ENCODE measurements at places on chromosomes 12 and 14.

- DNase-seq, result no peak
These were observed 10.6 kb downstream of the AHNAK2 start for GRCh38 chr14:104967386-104968152.

GRCh38 chr12:32402946-32403345 is 3.6 kb downstream of the FGD4 start:
- DNase-seq, result no peak

GRCh38 chr14:69711065-69711464 is 55.9 kb upstream of the SRSF5 start:
- no peak for DNase-seq

GRCh38 chr14:54649056-54649455 is 82.1 kb downstream of the SAMD4A start:
- no peak for DNase-seq

DNA sequence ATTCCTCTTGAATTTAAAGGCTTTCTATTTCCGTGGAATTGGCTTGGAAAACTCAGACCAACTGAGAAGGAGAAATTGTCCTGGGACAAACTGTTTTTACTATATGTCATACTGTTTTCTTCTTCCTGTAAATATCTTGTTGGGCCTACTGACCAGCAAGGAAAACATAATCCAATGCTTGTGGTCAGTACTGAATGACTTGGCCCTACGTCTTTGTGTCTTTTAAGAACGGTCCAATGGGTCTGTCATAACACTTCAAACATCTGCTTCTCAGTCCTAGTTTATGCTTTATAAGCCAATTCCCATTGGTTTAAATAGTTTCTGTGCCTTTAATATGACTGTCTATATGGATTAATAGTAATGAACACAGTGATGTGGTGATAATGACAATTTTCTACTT is 248.5 kb upstream of the DDHD1 start:
- DNase-seq, result no peak

GRCh38 chr12:28383368-28383767 is 193.1 kb downstream of the CCDC91 start:
- no peak for DNase-seq

- DNase-seq, result peak; percentile 7
These were observed 29.5 kb upstream of the RHOJ start for GRCh38 chr14:63174760-63175191.

DNA sequence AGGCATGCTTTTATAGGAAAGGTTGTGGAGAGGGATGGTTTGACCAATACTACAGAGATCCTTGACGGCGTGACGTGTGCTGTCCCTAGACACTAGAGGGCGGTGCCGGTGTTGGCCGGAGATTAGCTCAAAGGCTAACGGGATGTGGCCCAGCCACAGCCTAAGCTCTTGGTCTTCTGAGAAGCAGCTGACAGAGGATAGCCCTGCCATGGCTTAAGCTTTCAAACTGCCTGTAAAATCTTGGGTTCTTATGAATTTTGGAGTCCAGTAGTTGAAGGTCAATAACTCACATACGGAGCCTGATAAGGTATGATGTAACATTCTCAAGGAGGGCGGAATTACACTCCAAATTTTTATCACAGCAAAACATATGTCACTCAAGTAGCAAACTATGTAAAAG is 515.7 kb upstream of the ATXN7L3B start:
- no peak for DNase-seq

DNA sequence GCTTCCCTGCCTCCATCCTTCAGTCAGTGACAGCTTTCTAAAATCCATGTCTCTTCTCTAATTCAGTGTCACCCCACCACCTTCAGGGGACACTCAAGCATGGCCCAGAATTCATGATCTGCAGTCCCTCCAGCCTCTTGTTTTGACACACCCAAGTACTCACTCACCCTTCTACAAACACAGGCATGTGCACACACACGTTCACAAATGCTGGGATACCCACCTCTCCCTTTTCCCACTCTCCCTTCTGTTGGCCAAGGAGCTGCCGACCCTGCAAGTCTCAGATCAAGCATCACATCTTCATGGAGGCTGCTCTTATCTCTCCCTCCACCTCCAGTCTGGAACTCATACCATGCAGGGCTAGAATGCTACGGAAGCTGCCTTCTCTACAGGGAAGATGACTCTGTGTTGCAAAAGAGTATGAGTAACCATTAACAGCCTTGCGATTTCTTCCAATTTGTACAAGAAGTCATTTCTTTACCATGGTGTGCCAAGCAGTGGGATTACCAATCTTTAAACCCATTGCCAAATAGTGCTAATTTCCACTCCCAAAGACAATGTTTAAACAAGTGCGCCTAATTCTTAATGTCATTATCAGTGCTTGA is 196.1 kb downstream of the BCL11B start:
- no peak for DNase-seq

GRCh38 chr12:132603240-132604150 is 6.9 kb downstream of the LRCOL1 start:
- DNase-seq, result no peak

DNA sequence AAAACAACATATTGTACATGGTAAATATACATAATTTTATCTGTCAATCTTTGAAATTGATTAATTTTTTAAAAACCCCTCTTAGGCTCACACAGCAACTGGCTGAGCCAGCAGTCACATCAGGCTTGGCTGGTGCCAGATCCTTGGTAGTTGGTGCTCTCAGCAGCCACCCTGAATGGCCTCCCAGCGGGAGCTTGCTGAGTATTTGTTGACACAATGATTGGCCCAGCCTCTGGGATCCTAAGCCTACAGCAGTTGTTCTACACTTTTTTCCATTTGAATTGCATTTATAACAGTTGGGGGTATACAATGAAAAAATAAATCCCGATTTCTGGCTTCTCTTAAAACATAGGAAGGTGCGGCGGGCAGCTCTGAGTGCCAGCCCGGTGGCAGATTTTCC is 11.1 kb downstream of the PRKAB1 start:
- no peak for DNase-seq

DNA sequence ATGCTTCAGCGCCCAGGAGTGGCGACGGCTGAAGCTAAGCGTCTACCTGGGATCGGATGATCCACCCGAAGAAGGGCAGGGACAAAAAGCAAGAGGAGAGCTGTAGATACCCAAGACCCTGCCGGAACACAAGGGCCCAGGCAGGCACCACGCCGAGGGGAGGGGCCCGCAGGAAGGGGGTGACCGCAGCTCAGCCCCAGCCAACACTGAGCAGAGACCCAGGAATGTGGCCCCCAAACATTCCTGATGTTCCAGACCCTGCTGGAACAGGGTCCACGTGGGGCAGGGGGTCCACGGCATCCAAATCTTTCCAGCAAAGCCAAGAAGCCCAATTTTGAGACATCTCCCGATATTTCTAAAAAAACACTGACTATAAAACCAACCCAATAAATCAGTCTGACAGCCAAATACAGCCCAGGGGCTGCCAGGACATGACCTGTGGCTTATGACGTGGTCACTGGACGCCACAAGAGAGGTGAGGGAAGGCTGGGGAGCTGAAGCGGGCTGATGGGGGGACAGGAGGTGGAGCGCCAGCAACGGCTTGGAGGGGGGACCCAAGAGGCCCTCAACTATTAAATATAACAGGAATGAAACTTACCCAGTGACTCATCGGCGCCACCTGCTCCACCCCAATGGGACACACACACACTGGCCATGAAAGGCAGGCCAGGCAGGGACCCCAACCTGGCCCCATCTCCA is 58.9 kb downstream of the NCOR2 start:
- DNase-seq, result no peak

- no peak for DNase-seq
These were observed 3.8 kb downstream of the INHBC start for GRCh38 chr12:57438400-57438799.

DNA sequence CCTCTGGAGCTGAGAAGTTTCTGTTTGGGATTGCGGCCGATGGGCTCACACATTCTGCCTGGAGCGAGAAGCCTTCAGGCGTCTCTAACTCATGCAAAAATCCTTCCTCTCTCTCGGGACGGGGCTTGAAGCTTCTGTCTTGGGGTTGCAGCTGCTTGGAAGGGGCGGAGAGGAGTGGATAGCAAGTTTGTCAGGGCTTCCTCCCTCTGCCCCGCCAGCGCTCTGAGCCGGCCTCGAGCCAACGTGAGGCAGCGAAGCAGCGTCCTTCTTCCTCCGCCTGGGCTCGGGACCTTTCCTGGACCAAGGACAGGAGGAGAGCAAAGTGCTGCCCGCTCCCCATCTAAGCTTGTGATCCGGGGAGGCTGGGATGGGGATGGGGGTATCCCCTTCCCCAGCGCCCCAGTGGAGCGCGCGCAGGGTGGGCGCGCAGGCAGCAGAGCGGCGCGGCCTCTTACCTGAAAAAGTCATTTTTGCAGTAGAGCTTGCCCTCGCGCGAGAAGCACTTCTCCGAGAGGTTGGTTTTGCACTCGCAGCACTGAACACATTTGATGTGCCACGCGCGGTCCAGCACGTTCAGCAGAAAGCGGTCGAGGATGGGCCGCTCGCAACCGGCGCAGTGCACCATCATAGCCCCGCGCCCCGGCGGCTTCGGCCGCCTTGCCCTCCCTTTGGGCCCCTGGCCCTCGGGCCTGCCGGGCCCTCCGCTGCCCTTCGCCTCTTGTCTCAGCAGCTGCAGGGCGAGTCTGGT is 626 bp downstream of the LHX5 start:
- no peak for DNase-seq

DNA sequence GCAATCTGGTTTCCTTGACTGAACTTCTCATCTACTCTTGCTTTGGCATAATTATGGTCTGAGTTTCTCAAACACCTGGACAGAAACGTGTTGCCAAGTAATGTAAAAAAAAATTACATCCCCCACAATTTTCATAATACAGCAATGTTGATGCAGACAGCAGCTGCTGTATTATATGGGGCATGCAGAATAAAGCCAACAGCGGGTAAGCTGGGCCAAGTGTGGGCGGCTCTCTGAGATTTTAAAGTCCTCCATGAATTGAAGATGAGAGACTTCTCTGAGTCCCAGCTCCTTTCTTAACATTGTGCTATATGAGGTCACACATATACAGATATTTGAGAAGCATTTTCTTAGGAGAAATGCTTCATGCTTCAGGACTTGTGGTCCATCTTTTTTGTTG is 881.2 kb downstream of the GALC start:
- no peak for DNase-seq

DNA sequence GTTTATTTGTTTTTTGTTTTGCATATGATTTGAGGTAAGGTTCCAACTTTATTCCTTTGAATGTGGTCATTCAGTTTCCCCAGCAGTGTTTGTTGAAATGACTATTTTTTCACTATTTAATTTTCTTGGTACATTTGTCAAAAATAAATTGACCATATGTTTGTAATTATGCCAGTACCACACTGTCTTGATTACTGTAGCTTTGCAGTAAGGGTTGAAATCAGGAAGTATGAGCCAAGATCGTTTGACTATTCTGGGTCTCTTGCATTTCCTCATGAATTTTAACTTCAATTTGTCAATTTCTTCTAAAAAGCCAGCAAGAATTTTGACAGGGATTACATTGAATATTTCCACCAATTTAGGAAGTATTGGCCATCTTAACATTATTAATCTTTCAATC is 199.3 kb upstream of the PPFIA2 start:
- DNase-seq, result no peak

- DNase-seq, result no peak
These were observed 18.3 kb upstream of the SMIM10L1 start for GRCh38 chr12:11152725-11153124.

DNA sequence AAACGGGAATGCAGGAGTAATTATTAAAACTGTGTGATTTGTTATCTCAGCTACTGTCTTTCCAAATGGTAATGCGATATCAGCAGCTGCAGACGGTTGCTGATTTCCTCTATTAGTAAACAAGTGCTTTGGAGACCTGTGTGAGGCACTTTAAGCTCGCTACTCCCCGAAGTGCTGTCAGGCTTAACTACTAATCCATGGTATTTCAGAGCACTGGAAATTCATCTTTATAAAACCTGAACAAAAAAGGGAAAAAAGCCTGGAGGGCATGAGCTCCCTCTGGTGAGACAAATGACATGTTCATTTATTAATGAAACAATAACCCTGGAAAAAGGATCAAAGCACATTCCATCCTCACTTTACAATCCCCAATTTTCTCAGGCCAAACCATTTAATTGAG is 143.6 kb upstream of the OTX2 start:
- no peak for DNase-seq

DNA sequence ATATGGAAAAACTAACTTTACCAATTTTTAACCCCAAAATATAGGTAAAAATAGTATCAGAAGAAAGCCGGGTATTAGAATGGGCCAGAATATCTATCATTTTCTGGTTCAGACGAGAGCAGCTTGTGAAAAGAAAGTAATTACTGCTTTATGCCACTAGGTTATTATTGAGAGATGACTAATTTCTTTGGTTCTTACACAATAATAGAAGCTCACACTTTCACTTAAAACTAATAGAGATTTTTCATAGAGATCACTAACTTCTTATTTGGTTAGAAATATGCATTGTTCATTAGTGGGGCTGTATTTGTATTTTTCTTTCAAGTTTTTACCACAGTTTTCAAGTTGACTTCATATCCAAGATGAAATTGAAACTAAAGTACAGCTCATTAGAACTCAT is 1241.2 kb upstream of the FLRT2 start:
- DNase-seq, result no peak

DNA sequence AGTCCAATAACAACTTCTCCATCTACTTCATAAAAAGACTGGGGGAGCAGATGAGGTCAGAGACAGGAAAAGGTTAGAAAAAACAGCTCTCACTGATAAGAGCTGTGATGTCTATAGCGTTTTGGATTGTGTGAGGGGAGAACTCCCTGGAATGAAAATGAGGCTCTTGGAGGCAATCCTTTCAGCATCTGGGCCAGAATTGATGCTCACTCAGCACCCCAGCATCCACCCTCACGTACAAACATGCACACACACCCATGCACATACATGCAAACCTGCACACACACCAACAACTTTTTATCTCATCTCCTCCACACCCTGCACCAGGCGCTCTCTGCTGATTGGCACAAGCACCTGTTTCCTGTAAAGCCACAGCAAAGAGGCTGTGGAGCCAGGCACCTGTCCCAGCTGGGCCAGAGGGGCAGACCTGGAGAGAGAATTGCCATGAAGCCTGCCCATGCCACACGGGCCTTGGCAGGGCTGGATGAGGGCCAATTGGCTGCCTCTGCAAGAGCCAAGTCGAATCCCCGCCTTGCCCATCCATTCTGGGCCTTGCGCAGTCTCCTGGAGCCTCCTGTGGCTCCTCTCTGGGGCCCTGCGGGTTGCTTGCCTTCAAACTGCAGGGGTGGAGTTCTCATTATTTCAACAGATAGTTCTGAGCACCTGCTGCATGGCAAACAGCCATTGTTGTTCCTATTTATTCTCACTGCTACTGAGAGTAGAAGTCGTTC is 53.1 kb downstream of the SYNE3 start:
- DNase-seq, result no peak
